NCI-H460 (cell line): ENCODE measurements at places on chromosomes 3 and 15.

- no peak for DNase-seq
Measured at GRCh38 chr15:82750831-82751180, 41.1 kb upstream of the AP3B2 start.

- no peak for DNase-seq
Measured at GRCh38 chr3:121730940-121731687, 18.4 kb downstream of the GOLGB1 start.

DNA sequence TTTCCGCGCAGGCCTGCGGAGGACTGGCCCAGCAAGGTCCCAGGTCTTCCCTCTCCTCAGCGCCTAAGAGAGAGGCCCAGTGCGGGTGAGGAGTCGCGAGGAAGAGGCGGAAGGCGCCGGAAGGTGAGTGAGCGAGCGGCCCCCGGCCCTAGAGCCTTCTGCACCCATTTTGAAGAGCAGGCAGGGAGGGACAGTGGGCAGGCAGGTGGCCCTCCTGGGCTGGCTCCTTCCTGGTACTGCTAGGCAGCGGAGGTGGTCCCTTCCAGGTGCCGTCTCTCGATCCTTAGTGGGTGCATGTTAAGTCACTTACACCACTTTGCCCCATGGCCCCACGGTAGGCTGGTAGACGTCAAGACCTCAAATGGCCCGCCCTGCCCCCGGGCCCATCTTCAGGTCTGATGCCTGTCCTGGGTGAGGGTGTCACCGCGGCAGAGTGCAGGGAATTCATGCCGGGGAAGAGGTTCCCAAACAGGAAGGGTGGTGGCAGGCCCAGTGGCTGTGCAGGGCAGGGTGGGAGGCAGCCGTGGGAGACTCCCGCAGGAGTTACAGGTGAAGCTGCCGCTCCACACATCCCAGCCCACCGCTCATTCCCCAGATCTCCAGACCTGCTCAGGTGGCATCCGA lies 14.4 kb downstream of the PAK6 start:
- DNase-seq: no peak

- no peak for DNase-seq
Measured at GRCh38 chr15:40463886-40464545, 6.8 kb upstream of the CHST14 start.

- DNase-seq: no peak
Measured at GRCh38 chr3:72604328-72604727, 243.9 kb downstream of the SHQ1 start.

GRCh38 chr3:55307622-55308021 lies 179.5 kb downstream of the WNT5A start:
- no peak for DNase-seq

DNA sequence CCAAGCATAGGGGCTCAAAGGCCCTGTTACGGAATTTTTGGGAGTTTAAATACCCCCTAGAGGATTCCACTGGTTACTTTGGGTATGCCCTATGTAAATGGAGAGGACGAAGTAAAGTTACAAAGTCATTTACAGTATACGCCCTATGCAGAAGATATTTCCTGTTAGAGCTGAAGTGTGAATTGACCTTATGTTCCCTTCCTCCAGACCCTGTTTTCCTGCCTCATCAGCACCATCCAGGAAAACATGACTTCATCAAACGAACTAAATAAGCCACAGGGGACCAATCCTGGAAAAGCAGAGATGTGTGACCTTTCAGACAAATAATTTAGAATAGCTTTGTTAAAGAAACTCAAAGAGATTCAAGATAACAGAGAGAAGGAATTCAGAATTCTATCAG lies 177.4 kb downstream of the SQOR start:
- no peak for DNase-seq

- DNase-seq: no peak
Measured at GRCh38 chr3:122389892-122390291, 5.9 kb downstream of the FAM162A start.

GRCh38 chr3:134309987-134310700 lies 59.5 kb upstream of the RYK start:
- DNase-seq: no peak

DNA sequence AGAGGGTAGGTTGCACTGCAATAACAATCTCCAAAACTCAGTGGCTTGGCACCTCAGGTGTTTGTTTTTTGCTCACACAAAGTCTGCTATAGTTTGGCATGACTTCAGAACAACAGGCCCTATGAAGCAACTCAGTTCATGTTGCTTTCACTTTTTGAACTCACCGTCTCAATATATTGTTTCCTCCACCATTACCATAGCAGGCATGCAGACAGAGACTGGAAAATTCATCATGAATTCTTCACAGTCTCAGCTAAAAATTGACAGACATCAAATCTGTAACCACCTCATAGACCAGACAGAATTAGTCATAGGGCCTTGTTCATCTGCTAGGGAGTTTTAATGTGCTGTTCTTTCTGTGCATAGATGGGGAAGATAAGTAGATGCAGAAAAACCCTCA lies 161.4 kb upstream of the POU1F1 start:
- no peak for DNase-seq

- DNase-seq: no peak
Measured at GRCh38 chr3:178058629-178059028, 477.6 kb upstream of the KCNMB2 start.

- no peak for DNase-seq
Measured at GRCh38 chr3:138443091-138443490, 8.7 kb downstream of the ESYT3 start.

DNA sequence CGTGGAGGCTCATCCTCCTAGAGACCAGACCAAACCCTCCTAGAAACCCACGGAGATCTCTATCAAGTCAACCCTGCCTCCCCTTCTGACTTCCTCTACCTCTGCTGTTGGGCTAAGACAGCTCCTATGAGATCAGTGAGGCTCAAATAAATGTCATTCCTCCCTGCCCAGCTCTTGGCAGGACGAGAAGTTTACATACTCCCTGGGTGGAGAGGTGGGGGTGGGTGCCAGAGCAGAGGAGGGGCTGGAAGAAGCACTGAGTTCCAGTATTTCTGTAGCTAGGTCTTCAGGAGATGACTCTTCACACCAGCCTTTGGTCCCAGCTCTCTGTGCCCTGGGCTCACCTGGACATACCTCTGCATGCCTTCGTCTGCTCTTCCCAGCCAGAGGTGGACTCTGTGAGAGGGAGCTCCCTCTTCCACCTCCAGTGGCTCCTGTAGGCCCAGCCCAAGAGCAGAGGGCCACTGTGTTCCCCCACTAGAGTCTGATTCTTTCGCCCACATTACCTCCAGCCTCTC lies 42.4 kb upstream of the TLE3 start:
- DNase-seq: no peak

DNA sequence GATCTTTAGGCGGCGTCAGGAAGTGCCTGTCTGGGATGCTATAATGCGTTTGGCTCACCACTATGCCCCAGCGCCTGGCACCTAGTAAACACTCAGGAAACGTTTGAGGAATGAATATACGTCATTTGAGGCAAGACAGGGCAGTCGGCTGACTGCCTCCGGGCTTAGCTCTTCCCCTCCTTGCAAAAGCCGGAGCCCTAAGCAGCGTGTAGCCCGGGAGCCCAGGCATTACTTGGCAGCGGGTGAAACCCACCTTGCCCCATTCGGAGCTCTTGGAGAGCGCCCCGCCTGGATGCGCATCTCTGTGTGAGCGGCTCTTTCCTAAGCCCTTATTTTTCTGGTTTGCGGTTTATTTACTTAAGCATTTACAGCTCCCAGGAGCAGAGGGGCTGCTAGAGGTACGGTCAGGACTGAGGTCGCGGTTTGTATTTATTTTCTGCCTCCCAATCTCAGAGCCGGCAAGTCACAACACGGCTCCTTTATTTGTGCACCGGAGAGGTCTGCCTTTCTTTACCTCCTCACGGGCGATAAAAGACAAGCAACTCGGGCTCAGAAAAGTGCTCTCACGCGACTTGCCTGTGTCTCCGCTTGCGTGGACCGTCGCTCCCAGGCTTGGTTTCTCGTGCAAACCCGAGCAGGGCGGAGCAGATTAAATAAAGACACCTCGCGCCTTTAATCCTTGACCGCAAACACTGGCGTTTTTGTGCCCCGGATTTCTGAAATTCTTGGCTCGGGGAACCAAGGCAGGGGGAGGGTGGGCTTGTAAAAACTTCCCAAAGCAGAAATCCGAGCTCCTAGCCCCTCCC lies 737 bp upstream of the ITPR1 start:
- peak; percentile 32 for DNase-seq

- no peak for DNase-seq
Measured at GRCh38 chr15:83928392-83928734, 274.4 kb downstream of the ADAMTSL3 start.
